ENCODE measurements at places on chromosomes 5 and 9.

- no peak for DNase-seq
These were observed 233.3 kb upstream of the GRAMD2B start for GRCh38 chr5:126189862-126190261.

DNA sequence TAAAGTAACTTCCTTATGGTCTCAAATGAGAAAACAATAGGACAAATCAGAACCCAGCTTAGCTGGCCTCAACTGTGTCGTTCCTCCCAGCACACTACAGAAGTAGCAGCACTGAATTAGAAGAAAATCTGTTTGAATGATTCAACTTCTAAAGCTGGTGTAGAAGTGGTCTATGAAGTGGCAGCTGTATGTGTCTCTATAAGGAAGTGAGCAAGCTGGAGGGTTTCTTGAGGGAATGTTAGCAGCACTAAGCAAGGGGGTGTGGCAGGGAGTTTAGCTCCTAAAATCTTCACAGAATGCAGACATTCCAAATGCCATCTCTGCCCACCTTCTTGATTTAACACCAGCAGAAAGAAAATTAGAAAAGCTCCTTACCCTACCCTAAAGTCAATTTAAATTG, 4.1 kb downstream of the KLF9 start:
- DNase-seq = no peak

DNA sequence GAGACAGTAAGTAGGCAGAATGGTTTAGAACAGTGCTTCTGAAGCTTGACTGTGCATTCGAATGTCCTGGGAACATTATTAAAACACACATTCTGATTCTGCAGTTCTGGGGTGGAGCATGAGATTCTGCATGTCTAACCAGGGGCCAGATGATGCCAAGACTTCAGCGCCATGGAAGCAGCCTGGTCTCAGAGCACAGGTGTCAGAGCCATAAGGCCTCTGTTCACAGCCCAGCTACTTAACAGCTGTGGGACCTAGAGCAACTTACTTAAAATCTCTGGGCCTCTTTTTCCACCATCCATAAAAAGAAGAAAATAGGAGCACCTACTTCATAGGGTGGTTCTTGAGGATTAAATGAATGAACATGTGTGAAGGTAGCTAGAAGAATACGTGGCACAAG, 84.0 kb downstream of the GNAQ start:
- DNase-seq = no peak

DNA sequence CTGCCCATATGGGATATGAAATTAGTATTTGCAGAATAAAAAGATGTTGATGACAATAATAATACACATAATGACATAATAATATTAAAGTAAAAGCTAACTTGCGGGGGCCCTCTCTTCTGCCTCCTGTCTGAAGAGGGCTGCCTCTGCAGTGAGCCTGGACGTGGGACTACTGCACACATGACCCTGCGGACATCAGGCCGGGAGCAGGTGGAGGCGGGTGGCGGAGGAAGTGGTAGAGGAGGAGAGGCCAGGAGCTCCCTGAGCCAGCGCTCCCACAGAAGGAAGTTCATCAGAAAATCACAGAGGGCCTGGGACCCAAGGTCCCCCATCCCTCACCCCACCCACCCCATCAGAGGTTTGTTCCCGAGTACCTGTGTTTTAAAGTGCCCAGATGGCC, 60.5 kb downstream of the ROPN1L start:
- no peak for DNase-seq

DNA sequence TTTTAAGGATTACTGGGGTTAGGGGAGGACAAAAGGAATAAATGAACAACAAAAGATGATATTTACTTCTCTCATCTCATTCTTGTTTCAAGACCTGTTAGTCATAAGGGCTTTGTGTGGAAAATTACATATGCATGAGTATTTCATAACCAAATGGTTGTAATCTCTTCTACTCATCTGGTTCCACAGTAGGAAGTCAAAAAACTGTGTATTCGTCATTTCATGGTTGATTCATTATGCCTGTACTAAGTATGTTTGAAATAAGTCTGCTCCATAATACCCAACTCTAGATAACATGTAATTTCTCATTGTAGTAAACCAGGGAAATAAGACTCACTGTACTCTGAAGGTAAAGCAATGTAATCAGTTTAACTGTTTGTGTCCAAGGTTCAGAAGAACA, 212.9 kb downstream of the ARRDC3 start:
- no peak for DNase-seq

GRCh38 chr5:58545912-58546311, 37.0 kb upstream of the RAB3C start:
- no peak for DNase-seq

DNA sequence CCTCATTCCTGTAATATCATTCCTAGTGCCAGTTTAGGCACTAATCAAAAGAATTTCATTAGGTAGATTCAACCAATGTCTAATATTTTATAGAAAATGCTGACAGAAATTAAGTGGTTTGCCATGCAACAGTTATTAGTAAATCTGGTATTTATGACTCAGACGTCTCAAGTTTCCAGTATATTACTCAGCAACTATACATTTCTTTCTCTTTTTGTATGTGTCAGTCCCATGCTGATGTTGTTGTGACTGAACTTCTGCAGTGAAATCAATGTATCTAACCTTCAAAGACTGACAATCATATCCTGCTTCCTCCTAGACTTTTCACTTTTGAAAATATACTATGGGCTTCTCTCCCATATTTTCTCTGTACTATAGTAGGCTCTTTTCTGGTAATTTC, 822.5 kb downstream of the NR2F1-AS1 start:
- no peak for DNase-seq

DNA sequence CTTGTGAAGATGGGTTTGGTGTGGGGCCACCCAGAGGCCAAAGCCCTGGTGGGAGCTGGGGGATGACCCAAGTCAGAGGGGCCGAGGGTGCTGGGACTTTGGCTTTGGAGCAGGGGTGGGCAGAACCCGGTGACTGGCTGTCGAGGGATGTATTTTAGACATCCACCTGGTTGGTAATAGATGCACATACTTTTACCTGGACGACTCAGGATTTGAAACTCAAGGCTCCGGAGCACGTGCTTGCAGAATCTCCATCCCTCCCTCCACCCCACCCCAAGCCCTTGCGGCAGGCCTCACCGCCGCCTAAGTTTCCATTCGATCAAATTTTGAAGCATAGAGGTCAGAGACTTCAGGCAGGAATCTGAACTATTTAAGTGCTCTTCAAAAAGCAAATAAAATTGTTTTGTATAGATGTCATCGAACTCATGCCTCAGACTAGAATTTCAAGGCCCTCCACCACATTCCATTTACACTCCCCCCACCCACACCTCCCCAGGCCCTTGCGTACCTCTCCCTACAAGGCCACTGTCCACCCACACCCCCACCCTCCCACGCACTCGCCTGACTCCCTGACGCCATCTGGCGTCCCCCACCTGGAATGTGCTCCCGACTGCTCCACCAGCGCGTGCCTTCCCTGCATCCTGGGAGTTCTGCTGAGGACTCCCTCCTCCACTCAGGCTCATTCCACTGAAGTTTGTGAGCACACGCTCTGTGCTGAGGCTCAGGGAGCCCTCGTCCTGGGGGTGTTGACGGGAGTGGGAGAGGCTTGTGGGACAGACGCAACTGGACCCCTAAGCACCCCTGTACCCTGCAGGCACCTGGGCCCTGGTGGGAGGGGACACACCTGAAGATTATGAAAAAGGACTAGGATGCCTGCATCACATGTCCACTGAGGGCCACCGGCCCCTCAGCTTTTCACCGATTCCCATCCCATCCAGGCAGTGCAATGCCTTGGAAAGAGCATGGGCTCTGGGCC, 56.4 kb upstream of the RPL26L1 start:
- DNase-seq = peak; percentile 87

GRCh38 chr5:175688352-175689146, 30.7 kb downstream of the HRH2 start:
- DNase-seq = no peak

- DNase-seq = no peak
These were observed 53.6 kb downstream of the KIAA0825 start for GRCh38 chr5:94564812-94565211.

DNA sequence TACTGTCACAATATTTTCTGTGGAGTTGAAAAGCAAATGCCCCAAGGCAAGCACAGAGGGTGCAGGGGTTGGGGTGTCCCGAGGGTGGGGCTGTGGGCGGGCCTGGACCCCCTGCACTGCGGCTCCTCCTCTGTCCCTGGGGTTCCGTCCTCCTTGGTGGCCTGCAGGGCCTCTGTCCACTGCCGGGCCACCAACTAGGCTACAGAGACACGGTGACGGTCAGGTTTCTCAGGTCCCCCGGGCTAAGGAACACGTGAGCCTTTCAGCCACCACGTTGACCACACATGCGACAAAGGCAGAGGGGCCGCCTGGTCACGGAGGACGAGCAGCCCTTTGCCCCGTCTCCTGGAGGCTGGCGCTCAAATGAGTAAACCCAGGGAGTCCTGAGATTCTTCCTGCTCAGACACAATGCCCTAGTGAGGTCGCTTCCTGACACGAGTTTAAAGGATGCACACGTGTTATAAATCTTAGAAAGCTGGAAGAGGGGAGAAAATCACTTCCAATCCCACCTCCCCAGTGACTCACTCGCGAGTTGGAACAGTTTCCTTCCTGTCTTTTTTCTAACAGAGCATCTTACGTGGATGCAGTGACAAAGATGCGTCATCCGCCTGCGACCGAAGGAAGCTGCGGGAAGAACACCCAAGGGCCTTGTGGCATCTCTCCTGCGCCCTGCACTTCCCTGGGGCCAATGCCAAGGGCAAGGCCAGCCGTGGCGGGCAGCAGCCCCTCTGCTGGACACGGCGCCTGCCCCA, 24.8 kb upstream of the OBP2B start:
- peak; percentile 73 for DNase-seq

- no peak for DNase-seq
These were observed 400 bp downstream of the KDM4C start for GRCh38 chr9:6758248-6758497.

- DNase-seq = no peak
These were observed 140.7 kb upstream of the SLC28A3 start for GRCh38 chr9:84481231-84481630.

- no peak for DNase-seq
These were observed 9.7 kb upstream of the SUSD3 start for GRCh38 chr9:93048566-93049448.

DNA sequence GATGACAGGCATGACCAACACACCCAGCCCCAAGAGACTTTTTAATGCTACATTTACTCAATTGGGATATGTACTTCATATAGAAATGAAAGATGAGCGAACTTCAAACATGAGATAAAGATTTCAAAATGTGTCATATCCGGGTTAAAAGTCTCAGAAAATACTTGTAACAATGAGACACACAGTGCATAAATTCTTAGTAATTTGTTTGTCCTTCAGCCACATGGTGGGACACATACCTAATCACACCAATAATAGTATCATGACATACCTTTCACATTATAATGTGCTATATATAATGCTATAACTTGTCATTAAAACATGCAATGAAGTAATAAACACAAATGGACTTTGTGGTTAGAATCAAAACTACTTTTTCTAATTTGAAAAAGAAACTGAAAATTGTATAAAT, 204.7 kb upstream of the RFX3 start:
- no peak for DNase-seq

DNA sequence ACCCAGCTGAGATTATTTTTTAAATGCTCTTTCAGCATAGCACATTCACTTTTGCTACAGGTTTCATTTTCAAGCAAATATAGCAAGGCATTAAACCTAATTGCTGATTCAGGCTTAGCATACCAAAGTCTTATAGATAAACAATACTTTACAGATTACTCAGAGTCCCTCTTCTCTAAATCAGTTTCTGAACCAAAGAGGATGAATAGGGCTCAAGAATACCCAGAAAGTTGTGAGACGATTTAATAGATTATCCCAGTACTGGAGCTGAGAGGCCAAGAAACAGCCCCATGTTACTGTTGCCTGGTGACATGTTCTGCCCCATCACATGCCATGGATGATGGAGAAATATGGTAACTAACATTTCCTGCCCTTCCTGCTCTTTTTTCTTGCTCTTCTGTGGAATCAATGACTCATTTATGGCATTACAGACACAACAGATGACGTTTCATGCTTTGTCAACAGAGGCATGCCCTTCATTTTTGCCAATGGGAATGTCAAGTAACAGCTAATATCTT, 18.1 kb upstream of the SSBP2 start:
- DNase-seq = no peak

DNA sequence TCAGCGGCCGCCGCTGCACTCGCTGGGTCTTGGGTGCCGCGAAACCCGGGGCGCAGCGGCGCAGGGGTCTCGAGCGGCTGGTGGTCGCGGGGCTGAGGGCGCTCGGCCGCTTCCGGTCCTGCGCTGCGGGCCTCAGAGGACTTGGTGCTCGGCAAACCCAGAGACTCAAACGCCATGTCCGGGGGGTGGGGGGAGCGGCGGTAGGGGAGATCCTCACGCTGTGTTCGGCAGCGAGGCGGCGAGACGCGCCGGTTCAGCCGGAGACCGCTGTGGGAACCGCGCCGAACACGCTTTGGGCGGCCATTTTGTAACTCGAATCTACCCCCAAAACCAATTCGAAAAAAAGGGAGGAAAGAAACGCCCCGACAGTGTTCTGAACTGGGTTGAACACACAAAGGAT, 317.5 kb upstream of the CDH18 start:
- DNase-seq = no peak

DNA sequence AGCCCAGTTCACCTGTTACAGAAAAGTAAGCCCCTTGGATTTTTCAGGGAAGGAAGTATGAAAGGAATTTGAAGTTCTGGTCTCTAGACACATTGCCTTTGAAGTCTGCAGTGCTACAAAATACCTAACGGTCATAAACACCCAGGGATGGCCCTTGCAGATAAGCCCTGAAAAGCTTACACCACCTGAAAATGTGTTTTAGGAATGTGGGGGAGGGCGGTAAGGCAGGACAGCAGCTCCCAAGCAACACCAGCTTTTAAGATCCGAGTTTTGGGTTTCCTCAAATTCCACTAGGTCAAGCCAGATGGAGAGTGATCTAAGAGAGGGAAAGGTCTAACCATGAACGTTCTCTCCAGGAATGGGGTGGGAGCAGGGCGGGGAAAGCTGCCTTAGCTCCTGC, 114.1 kb upstream of the PANK3 start:
- DNase-seq = no peak

GRCh38 chr9:22045423-22045822, 36.3 kb upstream of the CDKN2B start:
- no peak for DNase-seq

- DNase-seq = no peak
These were observed 786 bp upstream of the TSSK1B start for GRCh38 chr5:113435575-113435974.

GRCh38 chr9:2144619-2145018, 129.5 kb downstream of the SMARCA2 start:
- DNase-seq = no peak

- DNase-seq = no peak
These were observed 22.7 kb downstream of the COL27A1 start for GRCh38 chr9:114178076-114178475.

DNA sequence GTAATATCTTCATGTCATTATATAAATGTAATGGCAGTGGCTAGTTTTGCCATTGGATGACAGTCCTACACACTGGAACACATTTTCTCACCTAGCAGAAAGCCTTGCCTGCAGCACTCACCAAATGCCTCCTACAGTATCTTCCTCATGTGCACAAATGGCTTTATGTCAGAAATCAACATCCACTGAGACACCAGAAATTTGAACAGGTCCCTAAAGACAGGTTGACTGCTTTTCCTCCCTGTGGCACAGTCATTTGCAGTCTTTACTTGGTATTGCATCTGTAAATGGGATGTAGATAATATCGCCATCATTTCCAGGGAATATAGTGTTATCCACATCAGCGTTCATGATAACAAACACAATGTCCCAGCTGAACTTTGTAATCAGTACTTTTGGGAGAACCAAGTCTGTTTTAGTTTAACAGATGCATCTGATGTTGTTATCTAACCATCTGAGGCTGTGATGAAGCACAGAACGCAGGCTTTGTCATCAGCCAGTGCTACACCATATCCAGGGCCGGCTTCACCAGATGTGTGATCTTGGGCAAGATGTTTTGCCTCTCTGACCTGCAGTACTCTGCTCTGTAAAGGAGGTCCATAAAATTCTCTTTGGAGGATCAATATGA, 83.9 kb upstream of the TAS2R1 start:
- DNase-seq = no peak

Measured in cardiac septum (tissue), 1 donor.